A172 (cell line): ENCODE measurements at places on chromosomes 1 and 21.
A peak's percentile ranks its signal among the peaks of the same experiment; 100 is the strongest.

DNA sequence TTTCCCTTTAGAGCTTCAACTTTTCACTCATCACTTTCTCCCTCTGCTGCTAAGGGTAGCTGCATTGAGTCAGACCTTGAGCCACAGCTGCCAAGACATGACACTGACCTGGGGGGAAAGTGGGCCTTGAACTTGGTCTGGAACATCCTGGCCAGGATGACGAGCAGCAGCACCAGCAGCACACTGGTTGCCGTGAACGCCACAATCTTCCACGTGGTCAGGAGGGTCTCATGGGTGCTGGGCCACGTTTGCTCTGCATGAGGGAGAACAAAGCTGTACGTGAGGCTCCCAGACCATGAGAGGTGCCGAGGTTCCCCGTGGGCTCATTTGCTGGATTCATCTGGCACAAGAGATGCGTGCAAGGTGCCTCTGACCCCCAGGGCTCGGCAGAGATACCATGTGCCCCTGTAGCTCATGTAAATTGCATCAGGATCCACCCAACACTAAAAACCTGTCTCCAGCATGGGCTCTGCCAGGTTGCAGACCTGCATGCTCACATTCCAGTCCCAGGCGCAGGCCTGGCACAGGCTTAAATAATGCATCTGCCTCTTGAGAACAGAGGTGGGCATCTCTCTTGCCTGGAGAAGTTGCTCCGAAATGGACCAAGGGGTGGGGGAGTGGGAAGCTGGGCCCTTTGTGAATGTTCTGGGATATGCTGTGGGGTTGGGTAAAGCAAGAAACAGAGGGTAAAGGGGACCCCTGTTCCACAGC lies 84.6 kb upstream of the TLR5 start:
- DNase-seq: no peak

- DNase-seq: no peak
Observed at GRCh38 chr1:43951021-43951985, 4.6 kb downstream of the IPO13 start.

GRCh38 chr1:191993549-191993948 lies 164.7 kb upstream of the RGS18 start:
- peak; percentile 38 for DNase-seq

DNA sequence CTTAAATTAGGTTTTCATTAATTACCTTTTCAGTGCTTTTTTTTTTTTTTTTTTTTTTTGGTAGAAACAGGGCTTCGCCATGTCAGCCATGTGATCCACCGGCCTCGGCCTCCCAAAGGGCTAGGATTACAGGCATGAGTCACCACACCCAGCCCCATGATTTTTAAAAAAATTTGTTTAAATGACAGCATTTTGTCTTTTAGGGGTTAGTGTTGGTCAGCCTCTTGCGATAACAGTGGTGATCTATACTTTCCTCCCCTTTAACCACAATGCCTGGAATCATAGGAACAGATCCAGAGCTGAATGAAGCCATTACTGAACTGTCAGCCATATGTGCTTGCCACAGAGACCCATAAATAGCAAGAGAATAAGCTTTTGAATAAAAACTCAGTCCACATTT lies 73.9 kb downstream of the CACHD1 start:
- DNase-seq: peak; percentile 23

- no peak for DNase-seq
Observed at GRCh38 chr1:243267471-243267880, 11.6 kb downstream of the SDCCAG8 start.

DNA sequence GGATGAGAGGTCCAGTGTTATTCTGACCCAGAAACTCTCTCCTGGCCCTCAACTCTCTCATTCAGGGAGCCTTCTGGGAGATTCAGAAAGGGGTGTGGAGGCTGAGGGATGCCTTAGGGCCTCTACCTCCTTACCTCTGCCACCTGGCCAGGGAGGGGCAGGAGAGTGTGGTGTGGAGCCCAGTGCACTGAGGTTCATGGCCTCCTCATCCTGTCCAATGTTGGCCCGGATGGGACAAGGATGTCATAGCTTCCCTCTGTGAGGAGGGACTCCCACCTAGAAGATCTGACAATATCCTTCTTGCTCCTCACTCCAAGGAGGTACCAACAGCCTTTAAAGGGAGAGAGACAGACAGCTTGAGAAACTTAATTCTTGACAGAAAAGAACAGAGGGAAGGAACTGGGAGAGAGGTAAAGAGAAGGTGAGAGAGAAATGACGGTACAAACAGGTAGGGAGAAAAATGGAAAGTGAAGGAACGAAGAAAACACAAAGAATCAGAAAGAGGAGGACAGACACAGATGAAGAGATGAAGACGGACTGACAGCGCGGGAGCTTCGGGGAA lies 779 bp downstream of the BEND5 start:
- DNase-seq: no peak

DNA sequence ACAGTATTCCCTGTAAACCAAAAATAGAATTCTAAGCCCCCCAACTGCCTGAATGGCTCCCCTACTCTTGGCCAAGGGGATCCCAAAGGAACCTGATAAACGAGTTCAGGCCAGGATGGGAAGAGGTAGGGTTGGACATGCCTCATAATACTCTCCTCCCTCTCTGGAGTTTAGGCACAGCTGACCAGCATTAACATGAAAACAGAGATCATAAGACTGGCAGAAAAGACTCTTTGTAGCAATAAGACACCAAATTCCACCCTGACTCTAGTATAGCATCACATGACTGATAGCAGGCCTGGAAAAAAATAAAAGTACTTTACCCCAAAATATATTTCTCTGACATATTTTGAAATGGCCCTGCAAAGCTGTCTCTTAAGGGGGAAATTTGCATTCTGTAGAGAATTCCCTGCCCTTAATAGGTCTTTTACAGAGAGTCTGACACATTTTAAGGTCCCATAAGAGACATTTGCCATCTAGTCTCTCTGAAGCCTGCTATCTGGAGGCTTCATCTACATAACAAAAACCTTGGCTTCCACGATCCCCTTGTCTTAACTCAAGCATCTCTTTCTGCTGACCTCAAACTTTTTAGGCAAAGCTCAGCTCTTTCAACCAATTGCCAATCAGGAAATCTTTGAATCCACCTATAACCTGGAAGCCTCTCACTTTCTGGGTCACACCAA lies 55.9 kb downstream of the SIK1 start:
- no peak for DNase-seq

GRCh38 chr21:45983981-45984551 lies 2.5 kb downstream of the COL6A1 start:
- DNase-seq: no peak

DNA sequence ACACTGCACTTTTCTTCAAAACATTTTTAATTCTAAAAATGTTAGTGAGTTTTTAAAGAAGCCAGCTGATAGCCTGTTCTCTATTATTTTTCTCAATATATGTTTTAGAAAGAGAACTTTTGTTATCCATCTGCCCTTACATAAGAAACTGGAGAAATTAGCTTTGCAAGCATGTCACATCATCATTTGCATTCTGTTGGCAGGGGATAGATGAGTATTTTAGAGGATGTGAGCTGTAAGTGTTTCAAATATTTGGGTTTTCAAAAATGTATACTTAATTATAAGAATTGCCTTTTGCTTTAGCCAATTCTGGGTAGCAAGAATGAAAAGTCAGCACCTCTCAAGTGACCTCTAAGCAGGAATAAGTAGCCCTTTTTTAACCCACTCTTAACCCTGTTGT lies 7.4 kb downstream of the NFIA start:
- DNase-seq: no peak

DNA sequence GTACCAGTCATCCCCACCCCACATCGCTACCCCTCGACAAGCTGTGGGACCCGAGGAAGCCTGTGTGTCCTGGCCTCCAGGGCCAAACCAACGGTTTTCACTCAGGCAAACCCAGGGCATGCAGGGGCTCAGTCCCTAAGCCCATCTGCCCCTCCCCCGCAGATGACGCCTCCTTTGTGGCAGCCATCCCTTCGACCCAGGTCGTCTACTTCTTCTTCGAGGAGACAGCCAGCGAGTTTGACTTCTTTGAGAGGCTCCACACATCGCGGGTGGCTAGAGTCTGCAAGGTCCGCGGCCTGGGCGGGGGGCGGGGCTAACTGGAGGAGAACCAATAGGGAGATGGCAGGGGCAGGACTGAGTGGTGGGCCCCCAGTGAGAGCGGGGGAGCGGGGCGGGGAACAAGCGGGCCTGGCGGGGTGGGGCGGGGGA lies 7.4 kb downstream of the SEMA4A start:
- no peak for DNase-seq

DNA sequence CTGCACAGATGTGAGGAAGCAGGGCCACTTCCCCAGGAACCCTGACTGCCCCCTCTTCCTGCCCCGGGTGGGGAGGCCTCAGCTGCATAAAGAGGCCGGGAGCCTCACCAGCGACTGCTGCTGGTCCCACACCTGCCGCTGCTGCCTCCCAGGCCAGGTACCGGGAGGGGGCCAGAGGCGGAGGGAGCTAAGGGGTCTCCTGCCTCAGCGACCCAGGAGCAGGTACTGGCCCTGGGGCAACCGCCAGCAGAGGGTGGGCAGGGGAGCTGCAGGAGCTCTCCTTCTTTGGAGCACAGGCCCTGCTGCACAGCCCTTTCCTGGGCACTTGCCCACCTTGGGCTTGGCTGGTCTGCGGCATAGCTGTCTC lies 6.8 kb downstream of the GJC2 start:
- no peak for DNase-seq

DNA sequence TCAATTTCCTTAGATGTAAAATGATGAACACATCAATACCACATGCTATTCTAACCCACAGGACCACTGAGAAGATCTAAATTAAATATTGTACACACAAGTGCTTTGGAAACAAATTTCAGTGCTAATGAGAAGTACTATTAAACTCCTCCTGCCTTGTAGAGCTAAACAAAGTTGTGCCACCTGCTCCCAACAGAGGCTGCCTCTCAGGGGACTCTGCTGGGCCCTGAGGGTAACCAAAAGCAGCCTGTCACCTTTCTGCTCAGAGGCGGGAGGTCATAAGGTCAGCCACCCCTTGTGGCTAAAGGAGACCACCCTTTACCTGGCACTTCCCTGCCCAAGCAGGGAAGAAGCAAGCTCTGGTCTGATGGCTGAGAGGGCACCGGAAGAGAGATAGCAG lies 6.3 kb downstream of the SLC9A1 start:
- no peak for DNase-seq

DNA sequence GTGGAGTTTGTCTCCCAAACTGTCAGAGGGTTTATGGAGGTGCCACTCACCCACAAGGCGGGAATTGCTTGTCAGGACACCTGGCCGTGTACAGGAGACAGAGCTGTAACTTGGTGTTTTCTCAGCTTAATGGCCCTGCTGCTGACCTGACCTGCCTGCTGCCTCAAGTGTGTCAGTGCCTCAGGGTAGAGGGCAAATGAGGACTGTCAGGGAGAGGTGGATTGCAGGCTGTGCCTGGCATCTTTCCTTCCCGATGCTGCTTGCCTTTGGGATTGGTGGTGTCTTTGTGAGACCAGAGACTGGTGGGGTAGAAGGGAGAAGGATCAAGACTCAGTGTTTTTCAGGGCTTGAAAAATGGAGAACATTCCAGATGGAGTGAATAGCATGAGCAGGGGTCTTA lies 31.4 kb downstream of the TMEM53 start:
- DNase-seq: no peak

DNA sequence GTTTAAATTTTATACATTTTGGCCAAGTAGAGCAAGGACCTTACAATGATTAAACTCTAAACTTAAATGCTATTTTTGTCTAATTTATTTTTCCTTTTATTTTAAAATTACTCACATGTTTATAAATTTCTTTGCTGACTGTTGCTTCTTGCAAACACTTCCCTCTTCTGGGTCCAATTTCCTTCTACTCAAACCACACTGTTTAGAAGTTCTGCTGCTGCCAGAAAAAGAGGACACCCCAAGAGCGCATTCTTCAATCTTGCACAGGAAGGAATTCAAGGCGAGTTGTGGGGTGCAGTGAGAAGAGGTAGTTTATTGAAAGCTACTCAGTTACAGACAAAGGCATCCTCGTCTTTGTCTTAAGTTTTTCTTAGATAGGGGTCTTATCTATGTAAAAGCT lies 88.5 kb upstream of the NEK7 start:
- no peak for DNase-seq

DNA sequence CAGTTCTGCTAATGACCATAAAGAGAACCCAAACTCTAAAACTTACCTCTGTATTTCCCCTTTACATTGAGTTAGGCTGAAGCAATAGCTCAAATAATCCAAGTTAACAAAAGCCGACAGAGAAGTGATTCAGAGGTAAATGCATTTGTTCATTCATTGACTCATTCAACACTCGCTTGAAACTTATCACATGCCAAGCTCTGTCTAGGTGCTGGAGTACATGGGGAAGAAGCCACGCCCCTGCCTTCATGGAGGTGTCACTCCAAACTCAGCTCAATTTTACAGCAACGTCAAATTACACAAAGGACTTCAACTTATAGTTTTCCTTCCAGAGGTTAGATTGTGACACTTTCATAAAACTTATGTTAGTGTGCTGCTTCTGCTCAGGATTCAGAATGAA lies 45.8 kb downstream of the SLC25A24 start:
- no peak for DNase-seq

- DNase-seq: no peak
Observed at GRCh38 chr1:30760596-30761324, 3.2 kb upstream of the LAPTM5 start.

- no peak for DNase-seq
Observed at GRCh38 chr1:201840055-201840454, 11.1 kb downstream of the IPO9 start.

GRCh38 chr1:22256213-22256512 lies 113.3 kb upstream of the WNT4 start:
- DNase-seq: no peak

- DNase-seq: no peak
Observed at GRCh38 chr1:71494163-71494562, 413.3 kb upstream of the ZRANB2 start.

DNA sequence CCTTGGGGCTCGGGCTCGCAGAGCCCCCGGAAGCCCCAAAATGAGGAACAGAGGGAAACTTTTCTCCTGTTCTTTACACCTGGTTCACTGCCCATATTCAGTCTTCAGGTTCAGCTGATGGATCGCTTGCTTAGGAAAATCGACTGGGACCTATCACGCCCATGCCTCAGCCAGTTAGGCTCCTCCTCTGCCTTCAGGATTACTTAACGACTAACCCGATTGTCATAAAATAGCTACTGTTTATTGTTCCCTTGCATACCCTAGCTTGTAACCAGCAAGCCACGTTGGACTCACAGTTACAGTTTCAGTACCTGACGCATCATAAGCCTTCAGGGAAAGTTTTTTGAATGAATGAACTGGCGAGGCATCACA lies 692 bp downstream of the TARDBP start:
- DNase-seq: no peak
